Inflammatory macrophage treated with lipopolysaccharide for 4 hours (primary cell): ENCODE measurements at places on chromosomes 11 and 22.

GRCh38 chr11:108025387-108026080, 16.8 kb downstream of the CUL5 start:
- DNase-seq, result no peak

DNA sequence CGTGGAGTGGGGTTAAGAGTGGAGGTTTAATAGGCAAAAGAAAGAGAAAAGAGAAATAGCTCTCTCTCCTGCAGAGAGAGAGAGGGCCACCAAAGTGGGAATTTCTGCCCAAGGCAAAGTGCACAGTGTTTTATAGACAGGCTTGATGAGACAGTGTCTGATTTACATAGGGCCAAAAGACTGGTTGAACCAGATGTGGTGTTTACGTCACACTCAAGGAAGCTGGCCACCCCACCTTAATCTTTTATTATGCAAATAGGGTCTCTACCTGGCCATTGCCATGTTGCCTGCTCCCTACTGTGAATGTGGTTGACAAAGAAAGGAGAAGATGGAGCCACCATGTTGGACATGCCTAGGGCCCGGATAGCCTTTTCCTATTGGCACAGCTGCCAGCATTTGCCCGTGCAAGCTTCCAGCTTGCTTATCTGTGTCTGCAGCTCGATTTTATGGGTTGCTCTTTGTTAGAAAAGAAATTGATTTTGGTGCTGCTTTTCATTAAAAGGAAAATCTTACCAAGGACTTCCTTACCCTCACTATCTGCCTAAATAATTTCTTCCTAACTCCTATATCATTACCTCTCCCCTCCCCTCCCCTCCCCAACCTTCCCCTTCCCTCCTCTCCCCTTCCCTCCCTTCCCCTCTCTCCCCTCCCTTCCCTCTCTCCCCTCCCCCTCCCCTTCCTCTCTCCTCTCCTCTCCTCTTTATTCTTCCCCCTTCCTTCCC, 436.0 kb downstream of the NELL1 start:
- DNase-seq, result no peak

GRCh38 chr11:116773203-116774097, 663 bp upstream of the BUD13 start:
- DNase-seq, result peak; percentile 69

DNA sequence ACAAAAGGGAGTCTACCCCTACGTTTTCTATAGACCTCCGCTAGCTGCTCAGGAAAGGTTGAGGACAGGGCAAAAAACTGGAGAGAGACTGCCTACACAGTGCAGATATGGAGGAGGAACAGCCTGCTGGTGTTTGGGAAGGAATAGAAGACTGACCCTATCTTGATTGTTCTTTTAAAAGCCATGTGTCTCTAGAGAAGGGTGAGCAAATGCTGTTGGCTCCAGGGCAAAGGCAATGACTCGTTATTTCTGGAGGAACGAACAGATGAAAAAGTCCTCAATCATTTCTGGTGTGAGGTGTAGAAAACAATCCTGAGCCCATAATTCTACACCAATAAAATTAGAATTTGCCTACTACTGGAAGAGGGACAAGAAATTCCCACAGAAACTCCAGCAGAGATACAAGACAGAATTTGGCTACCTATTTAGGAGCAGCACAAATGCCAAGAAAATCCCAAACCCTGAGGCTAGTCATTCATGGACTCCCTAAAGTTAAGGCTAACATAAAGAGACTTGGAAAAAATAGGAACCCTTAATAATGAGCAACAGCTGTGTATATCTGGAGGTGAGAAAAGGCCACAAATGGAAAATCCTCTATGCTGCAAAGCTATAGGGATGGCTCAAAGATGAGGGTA, 1206.3 kb upstream of the CNTN5 start:
- no peak for DNase-seq

- peak; percentile 88 for DNase-seq
These were observed 10.0 kb downstream of the PPM1F start for GRCh38 chr22:21942407-21943343.

- DNase-seq, result peak; percentile 63
These were observed 1.1 kb downstream of the CSTF3 start for GRCh38 chr11:33160136-33160535.

DNA sequence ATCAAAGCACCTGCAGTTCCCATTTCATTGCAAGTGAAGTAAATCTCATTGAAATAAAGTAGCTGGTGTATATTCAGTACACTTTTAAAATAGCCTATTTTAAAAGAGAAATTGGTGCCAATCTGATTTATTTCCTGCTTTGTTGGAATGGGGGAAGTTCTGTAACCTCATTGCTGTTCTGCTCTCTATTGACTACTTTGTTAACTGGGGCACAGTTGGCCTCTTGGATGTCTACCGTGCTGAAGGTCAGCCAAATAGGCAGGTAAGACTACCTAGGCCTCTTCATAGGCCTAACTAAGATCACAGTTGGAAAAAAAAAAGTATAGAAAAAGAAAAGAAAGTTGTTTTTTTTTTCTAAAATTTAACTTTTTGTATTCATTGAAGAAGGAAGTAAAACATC, 9.2 kb downstream of the CTNND1 start:
- no peak for DNase-seq

DNA sequence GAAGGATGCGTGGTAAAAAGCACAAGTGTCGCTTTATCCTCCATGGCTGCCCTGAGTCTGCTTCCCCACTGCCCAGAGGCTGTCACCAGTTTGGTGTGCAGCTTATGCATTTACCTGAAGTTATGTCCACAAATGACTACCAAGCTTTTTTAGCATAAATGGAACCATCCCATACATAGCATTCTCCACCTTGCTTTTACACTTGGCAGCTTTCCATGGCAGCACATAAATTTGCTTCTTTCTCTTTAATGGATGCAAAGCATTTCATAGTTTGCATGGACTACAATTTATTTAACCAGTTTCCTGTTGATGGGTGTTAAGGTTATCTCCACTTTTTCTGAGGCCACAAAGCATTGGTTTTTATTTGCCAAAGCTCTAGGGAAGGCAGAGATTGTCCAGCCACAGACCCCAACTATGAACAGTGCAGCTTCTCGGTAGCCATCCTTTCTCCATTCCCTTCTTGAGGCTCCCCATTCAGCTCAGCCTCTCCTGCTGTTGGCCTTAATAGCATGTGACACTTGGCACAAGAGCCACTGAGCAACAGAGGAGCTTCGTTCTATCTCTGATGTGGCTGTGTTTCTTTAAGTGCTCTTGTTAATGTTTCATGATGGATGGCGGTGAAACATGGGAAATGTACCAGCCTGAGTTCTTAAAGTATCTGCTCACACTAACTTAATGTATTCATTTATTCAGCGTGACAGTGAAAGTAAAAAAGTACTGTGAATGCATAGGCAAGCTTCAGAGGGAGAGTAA, 59.8 kb upstream of the NAV2 start:
- no peak for DNase-seq

GRCh38 chr11:79371152-79371551, 69.7 kb downstream of the TENM4 start:
- DNase-seq, result no peak

DNA sequence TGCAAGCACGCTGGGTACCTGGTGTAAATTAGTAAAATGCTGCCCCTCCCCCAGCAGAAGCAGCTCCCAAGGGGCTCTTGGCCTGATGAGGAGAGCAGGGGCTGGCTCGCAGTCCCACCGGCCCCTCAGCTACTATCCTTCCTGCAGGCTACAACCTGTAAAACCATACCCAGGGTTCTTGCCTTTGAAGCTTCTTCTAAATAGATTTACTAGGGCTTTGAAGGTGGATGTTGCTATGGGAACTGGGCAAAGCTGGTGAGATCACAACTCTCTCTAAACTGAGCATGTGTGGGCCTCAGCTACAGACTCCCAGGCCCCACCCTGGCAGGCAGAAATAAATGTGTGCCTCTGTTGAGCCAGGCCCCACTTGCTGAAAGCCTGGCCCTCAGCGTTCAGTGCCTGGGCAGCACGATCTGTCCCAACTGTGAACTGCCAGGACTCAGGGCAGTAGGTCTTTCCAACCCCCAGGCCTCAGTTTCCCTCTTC, 18.5 kb downstream of the CD5 start:
- no peak for DNase-seq

DNA sequence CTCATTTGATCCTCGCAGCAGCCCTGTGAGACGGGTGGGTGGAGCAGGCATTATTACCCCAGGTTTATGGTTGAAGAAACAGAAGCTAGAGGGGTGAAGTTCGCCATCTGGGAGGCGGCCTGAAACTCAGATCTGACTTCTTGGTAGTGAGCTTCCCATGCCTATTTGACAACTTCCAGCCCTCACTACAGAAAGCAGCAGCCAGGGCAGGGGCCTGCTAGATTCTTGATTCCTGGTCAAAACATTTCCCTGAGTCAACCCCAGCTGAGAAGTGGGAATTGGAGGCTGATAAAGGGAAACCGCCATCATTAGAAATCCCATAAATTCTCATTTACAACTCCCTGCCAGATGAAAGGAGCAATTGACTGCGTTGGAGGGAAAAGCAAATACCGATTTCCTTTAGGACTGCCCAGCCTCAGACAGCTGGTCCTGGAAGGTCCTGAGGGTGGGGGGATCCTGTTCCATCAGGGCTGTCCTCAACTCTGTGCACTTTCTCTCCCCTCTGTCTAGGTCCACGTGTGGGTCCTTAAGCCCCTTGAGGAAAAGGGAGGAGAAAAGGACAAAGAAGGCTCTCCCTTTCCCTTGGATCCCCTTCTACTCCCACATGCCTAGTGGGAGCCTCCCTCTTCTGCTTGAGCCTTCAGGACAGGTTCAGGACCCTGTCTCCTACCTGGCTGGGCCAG, 10.2 kb upstream of the NECTIN1 start:
- no peak for DNase-seq

GRCh38 chr11:1300569-1301187, 8.8 kb downstream of the TOLLIP start:
- DNase-seq, result no peak

DNA sequence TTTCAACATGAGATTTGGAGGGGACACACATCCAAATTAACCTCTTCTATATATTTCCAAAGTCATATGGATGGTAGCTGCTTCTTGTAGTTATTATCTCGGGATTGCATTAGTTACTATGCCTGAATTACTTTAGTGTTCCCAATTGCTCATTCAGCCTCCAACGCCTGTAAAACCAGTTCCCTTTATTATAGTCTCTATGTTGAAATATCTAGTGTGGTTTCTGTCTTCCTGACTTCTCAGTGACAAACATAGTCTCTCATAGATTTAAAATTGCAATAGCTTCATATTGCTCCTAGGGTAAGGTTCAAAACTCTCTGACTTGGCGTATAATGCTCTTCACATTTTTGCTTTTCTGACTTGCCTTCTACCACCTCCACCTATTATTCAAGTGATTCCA, 366.4 kb downstream of the CASP12 start:
- DNase-seq, result peak; percentile 74

- DNase-seq, result no peak
These were observed 2.3 kb upstream of the AIFM3 start for GRCh38 chr22:20964799-20965103.

DNA sequence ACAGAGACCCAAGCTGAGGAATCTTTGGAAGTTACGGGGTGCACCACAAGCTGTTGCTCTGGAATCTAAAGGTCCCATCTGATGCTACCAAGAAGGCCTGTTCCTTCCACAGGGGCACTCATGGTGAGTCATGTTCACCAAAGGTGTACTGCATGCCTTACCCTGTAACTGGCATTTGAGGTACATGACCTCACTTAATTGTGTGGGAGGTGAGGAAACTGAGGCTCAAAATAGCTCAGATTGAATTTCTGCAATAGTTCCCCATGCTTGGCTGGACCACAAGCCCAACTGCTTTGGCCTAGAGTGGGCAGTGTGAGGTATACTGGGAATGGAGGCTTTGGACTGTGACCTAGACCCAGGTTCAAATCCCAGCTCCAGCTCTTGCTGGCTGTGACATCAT, 8.2 kb downstream of the MTFP1 start:
- DNase-seq, result no peak

GRCh38 chr11:44016546-44017442, 31.0 kb upstream of the ACCSL start:
- no peak for DNase-seq

DNA sequence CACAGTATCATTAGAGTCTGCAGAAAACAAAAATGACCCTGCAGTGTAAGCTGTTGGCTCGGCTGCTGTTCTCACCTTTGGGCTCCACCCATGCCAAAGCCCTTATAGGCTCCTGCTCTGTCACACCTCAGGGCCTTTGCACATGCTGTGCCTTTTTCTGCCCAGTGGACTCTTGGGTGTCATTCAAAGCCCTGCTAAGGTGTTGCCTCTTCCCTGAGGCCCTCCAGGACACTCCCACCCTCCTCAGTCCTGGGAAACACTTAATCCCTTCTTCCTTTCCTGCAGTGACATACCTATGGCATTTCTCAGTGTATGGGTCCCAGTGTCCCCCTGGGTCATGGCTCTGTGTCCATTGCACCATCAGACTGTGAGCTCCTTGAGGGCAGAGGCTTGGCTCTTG, 29.1 kb upstream of the CACNG2 start:
- no peak for DNase-seq
